ENCODE measurements at places on chromosomes 3 and 15.

DNA sequence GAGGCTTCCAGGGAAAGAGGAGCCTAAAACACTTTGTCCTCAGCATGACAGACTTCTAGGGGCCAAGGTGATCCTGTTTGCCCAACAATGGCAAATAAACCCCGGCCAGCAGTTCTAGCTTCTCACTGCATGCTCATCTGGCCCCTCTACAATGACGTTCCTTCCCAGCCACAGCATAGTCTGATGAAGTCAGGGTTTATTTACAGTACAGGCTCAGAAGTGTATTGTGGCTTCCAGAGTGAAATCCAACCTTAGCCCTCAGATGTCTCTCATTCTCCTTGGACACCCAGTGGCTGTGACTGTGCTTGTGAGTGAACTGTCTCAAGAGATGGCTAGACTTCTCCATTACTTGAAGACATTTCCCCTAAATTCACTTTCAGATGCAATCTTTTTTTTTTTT is 40.8 kb downstream of the BFSP2 start:
- no peak for DNase-seq

DNA sequence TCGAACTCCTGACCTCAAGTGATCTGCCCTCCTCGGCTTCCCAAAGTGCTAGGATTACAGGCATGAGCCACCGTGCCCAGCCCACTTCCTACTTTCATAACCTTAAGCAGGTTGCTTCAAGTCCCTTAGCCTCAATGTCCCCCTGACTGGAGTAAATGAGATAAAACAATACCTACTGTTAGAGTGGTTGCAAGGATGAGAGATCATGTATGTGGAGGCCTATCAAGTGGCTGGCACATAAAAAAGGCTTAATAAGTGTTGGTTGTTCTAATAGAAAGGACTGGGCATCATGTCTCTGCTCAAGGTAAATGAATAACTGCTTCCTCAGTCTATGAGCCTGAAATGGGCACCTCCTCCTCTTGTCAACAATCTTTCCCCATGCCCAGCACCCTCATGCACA is 25.9 kb upstream of the UBE2E1 start:
- DNase-seq: no peak

GRCh38 chr3:139839659-139840058 is 95.3 kb upstream of the CLSTN2 start:
- no peak for DNase-seq

DNA sequence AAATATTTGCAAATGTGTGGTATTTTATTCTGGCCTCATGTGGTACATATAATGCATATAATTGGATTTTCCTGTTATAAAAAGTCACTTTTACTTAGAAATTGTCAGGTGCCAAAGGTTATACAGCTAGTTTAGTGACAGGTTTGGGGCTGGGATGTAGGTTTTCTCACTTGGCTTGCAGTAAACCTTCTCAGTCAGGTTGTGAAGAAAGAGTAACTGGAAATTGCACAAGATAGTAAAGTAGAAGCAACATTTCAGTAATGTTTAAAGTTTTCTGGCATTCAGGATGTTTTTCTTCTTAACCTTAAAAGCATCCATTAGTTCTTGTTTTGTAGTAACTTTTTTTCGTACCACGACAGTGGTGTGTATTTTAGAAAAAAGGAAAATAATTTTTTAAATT is 53.9 kb downstream of the MEF2A start:
- no peak for DNase-seq

GRCh38 chr15:87121336-87121735 is 1041.7 kb downstream of the AGBL1 start:
- no peak for DNase-seq

GRCh38 chr3:72152551-72153476 is 367.9 kb upstream of the PROK2 start:
- no peak for DNase-seq

Measured in NCI-H1930 (cell line).